Activated T-cell treated with anti-CD3 and anti-CD28 coated beads for 1 hour (primary cell): ENCODE measurements at places on chromosomes 5 and 9.

GRCh38 chr5:14225173-14225834 is 82.2 kb downstream of the TRIO start:
- DNase-seq = no peak

DNA sequence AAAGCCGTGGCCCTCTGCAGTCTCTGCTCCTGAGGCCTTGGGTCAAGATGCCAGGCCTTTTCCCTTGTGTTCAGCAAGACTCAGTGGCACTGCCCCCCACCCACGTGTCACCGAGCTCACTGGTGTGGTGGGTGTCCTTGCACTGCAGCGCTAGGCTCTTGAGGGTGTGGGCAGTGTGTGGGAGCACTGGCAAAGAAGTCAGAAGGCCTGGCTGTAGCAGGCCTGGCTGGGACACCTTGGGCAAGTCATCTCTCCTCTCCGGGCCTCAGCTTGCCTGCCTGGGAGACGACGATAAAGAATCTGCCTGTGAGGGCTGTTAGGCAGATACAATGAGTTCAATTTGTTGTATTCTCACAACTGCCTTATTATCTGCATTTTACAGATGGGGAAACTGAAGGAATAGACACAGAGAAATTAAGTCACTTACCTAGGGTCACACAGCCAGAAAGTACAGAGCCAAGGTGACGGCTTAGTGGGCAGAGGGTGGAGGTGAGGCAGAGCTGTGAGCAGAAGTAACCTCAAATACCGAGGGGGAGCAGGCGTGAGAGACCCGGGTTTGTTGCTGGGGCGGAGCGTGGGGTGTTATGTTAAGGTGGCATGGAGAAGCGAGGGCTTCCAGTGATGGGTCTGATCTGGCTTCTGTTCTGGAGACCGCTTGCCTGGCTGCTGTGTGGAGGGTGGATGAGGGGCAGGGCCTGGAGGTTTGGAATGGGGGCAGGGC is 1.4 kb downstream of the TSPAN17 start:
- no peak for DNase-seq

DNA sequence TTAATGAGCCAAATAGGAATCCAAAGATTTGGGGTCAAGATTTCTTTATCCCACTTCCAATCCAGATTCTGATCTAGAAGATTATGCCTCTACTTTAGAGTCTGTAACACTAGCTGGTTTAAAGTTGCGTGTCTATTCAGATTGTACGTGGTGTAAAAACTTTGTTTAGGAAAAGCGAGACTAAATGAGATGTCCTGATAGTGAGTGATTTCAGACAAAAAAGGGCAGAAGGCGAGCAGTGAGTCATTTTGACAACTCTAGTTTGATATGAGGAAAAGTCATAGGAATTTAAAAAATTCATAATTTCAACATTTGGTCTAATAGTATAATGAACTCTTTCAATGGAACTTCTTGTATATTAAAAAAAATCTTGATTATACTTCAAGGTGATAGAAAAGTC is 119.6 kb upstream of the KLF9 start:
- no peak for DNase-seq

DNA sequence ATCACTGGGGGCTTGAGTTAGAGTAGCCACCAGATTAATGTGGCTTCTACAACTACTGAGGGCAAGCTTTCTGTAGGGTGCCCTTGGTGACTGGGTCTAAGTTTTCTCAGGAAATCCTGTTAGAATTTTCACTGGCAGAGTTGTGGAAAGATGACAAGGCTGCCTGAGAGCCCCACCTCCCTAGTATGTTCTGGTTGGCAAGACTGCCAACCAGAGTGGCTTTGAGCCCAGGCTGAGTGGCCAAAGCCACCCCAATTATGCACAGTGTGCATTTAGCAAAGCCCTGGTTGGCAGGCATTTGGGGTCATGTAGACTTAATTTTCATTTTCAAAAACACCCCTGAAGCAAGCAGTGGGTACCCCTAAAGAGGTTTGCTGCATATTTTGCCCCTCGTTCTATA is 136.7 kb upstream of the HAPLN1 start:
- DNase-seq = no peak

DNA sequence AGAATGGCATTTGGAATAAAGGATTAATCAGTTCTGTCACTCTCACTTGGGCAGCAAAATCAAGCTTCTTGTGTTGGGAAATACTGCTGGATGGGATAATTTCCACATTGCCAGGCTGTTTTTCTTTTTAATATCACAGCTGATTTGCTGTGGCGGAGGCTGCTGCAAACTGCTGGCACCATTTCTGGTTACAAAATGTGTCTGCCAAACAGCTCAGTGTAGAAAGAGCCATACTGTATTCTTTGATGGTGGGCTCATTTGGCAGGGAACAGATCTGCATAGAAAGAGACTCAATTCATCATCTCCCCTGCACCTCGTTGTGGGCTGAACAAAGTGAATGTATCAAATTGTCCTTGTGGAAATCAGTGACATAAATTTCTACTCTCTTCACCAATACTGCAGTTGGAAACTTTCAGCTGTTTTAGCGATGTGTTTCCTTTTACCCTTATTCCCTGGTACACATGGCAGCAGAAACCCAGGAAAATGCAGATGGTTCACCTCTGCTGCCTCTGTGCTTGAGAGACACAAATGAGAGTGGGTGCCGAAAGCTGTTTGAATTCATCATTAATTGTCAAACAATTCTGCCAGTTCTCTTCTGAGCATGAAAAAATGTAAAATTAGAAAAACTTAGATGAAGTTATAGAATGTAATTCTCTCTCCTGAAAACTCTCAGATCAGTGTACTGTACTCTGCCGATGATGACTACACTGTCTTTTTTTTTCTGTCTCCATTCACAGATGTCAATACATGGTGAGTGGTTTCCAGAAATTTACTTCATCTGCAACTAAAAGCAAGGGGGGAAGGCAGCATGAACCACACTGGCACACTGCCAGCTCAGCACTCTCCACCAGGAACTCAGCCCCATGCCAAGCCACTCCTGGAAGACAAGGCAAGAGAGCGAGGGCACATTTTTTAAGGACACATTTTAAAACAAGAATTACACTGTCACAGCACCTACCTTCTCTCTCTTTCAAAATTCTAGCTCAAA is 75.0 kb downstream of the HMHB1 start:
- no peak for DNase-seq

GRCh38 chr9:129725795-129726251 is 27.0 kb downstream of the PTGES start:
- DNase-seq = no peak

GRCh38 chr9:113742878-113743277 is 133.2 kb upstream of the ZNF618 start:
- no peak for DNase-seq

DNA sequence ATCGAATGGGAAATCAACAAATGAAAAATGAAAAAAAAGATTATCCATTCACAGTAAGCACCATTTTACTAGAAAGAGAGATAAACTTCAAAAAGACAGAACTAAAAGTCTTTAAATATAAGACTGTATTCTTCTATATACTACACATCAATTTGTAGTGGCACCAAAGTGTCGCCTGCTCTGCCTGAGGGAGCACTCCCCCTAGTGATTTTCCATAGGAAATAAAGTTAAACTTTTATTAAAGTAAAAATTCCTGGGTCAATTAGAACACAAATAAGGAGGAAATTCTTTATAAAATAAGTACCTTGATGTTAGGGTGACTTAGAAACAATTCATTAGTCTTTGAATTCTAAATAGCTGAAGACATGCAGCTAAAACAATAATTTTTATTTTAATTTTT is 9.7 kb downstream of the RAD1 start:
- DNase-seq = no peak

DNA sequence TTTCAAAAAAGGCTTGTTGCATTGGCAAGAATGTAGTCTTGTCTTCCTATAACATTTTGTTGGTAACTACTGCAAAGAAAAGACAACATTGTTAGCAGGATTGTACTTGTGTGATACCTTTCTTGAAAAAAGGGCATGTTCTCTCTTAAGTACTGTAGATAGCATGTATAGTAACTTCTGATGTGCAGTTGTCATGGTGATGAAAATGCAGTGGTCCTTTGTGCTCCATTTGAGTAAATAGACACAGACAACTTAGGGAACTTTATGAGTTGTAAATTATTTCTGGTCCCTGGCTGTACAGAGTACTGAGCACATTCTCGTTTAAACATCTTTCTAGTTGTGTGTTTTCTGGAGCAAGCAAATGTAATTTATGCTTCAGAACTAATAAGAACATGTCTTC is 103.3 kb downstream of the CD180 start:
- no peak for DNase-seq

DNA sequence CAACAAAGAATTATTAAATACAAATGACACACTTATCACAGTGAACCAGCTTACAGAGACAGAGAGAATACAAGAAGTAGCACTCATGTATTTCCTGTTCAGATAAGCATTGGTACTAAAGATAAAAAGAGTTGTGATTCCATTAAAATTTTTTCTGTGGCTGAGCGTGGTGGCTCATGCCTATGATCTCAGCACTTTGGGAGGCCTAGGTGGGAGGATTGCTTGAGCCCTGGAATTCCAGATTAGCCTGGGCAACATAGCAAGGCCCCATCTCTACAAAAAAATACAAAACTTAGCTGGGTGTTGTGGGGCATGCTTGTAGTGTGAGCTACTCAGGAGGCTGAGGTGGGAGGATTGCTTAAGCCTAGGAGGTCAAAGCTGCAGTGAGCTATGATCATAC is 32.9 kb downstream of the FCHO2 start:
- DNase-seq = no peak

DNA sequence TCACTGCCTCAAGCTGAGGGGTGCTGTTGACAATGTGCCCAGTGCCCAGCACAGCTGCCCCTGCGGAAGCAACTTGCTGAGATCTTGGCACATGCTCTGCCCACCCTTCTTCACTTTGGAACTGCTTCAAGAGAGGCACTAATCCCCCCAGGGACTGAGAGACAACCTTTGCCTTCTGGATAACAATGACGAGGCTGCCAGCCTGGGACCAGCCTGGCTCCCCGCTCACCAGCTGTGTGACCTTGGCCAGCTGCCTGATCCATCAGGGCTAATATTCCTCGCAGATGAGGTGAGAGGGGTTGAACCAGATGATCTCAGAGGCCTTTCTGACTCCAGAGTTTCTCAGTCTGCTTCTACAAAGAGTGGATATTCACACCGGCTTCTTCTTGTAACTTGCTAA is 81.0 kb downstream of the SHB start:
- DNase-seq = no peak

DNA sequence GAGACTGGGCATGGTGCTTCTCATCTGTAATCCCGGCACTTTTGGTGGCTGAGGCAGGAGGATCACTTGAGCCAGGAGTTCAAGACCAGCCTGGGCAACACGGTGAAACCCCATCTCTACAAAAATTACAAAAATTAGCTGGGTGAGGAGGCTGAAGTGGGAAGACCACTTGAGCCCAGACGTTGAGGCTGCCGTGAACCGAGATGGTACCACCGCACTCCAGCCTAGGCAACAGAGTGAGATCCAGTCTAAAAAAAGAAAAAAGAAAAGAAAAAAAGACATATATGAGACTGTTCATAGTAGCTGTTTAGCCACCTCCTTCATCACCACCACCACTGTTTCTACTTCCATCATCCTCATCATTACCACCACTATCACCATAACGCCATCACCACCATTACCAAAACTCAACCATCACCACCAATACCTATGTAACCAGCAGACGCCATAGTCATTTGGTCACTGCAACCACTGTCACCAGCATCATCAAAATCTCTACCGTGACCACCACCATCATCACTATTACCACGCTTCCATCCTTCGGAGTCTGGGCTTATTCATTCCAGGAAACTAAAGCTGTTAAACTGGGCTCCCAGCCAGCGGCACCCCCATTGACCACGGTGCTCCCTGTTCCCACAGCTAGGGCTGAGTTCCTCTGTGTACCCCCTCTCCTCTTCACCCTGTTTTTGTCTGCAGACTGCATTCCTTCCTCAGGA is 8.4 kb upstream of the KIF12 start:
- no peak for DNase-seq

DNA sequence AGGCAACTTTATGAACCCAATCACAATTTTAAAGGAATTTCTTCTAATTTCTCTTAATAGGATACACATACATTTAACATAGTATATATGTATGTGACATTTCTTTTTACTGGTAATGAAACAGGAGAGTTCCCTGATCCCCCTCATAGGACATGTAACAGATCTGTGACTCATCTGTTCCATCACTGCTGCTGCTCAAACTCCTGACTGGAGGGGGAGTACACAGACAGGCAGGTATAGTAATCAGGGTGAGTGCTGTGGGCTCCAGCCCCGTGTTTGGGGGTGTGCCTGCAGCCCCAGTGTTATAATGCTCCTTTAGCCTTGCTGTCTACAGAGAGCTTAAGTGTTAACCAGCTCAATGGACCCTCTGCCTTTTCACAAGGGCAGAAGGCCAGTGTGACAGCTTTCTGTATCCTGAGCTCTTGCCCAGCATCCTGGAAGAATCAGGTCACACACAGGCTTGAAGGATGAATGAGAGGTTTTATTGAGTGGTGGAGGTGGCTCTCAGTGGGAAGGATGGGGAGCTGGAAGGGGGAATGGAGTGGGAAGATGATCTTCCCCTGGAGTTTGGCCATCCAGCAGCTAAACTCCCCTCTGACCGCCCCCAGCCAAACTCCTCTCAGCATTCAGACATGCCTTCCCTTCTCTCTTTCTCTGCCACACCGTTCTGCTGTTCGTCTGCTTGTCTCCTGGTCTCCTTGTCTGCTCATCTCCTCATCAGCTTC is 161.3 kb downstream of the ZNF608 start:
- DNase-seq = no peak
